ENCODE measurements at places on chromosomes 12 and 14.

DNA sequence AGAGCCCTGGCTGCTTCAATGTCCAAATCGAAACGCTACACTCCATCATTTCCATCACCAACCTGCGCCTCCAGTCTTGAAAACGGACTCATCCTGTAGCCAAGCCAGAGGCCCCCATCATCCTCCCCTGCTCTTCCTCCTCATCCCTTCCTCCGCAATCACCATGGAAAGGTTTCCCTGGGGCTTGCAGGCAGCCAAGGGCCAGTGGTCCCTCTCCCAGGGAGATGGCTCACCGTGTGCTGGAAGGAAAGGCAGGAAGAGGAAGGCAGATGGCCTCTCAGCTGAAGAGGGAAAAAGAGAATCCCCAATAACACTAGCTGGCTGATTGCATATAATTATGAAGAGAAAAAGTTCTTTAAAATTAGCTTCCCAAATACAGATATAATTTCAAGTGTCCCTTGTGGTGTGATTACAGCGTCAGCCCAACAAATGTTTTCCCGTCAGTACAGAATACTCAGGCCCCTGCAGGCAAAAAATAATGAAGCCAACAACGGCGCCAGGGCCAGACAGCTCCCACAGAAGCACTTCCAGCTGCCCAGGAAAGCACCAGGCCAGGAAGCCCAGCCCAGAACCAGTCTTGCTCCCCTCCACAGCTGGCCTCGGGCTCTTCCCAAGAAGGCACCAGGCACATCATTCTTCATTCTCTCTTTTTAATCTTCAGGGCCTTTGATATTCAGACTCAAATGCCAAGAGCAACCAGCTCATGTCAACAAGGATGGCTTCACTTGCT is 24.7 kb downstream of the ITPK1 start:
- peak; percentile 41 for DNase-seq

- DNase-seq = no peak
Measured at GRCh38 chr14:64915029-64915424, 772 bp downstream of the CHURC1 start.

- DNase-seq = no peak
Measured at GRCh38 chr14:104009297-104009696, 67.0 kb upstream of the RD3L start.

DNA sequence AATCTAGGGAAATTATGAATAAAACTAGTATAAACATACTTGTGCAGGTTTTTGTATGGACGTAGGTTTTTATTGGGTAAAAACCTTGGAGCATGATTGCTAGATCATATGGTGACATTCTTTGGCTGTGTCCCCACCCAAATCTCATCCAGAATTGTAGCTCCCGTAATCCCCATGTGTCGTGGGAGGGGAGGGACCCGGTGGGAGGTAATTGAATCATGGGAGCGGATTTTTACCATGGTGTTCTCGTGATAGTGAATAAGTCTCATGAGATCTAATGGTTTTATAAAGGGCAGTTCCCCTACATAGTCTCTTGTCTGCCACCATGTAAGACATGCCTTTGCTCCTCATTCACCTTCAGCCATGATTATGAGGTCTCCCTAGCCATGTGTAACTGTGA is 120.9 kb downstream of the FOXA1 start:
- DNase-seq = no peak

GRCh38 chr12:5262885-5263284 is 169.0 kb upstream of the NTF3 start:
- no peak for DNase-seq

DNA sequence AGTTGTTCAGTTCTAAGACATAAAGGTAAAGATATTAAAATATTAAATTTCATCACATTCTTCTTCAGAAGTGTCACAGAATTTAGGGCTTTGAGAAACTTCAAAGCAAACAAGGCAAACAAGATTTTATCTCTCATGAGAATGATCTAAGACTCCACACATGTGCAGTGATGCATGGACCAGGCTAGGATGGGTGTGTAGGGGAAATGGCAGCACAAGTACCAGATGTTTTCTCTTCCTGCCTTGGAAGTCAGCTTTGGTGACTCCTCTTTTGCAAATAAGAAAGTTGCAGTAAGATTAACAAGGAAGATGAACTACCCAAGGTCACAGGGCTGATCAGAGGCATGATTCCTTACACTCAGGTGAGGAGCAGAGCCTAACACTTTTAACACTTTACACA is 163.8 kb upstream of the LMNTD1 start:
- DNase-seq = no peak

DNA sequence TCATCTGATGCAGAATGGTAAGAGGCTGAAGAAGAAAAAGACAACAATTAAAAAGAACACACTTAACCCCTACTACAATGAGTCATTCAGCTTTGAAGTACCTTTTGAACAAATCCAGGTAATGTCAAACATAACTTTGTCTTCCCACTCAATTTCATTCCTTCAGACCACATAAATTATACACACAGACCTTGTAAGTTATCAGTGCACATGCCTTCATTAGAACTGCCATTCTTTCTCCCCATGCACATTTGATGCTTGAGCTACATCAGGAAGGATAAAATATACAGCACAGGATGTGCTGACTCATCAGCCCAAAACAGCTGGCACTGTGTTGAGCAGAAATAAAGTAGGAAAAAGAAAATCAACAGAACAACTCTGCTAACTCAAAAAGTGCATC is 246.7 kb downstream of the PAWR start:
- no peak for DNase-seq

GRCh38 chr14:66311058-66311457 is 175.1 kb upstream of the CCDC196 start:
- no peak for DNase-seq

GRCh38 chr14:94868772-94869072 is 98.8 kb upstream of the GSC start:
- no peak for DNase-seq

DNA sequence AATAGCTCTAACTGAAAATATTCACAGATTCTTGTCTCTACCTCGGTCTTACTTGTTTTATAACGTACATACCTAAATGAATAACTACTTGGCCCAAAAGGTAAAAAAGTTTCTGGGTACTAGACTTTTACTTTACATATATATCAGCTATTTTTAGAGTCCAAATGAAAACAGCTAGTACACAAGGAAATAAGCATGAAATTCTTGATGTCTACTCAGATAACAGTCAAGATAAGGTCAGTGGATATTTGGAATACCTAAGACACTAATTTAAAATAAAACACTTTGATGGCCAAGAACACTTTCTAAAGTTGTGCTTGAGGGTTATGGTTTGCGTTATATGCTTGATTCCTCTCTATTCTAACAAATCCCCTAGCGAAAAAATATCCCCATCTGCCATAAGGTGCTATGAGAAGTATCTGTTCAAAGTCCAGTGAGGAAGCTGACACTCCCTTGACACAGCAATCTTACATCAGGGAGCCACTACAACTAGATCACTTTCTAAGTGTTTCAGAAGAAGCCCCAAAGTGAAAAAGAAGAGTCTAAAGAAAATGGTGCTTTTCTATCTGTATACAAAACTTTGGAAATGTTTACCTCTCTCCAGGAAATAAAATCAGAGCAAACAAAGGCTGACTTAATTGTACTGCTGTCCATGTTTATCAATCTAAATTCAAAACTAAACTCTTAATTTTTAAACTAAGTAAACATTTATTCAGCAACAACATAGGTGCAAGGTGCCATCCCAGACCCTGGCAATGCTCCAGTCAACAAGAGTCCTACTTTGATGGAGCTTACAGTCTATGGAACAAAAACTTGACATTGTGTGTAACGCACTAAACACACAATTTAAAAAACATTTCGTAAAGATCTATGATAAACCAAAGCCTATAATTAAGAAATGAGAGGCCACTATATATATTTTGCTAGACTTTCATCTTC is 11.7 kb downstream of the PTPN21 start:
- DNase-seq = no peak

DNA sequence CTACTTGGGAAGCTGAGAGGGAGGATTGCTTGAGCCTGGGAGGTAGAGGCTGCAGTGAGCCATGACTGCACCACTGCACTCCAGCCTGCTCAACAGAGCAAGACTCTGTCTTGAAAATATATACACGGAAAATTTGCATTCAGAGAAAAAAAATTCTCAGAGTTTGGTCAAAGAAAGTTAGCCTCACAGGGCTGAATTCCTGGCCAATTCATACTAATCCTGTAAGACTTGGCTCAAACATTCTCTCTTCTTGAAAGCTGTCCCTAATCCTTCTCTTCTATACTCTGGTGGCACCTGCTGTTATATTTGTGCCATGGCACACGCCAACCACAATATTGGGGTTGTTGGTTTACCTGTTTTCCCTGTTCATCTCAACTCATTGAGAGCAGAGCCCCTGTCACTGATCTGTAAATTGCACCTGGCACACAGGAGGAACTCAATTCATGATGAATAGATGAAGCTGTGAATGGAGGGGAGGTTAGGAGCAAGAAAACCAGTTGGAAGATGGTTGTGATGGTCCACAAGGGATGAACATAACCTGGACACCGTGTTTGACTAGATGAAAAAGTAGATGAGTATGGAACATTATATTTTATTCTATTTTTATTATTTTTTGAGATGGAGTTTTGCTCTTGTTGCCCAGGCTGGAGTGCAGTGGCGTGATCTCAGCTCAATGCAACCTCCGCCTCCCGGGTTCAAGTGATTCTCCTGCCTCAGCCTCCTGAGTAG is 36.8 kb upstream of the SPTSSA start:
- no peak for DNase-seq

DNA sequence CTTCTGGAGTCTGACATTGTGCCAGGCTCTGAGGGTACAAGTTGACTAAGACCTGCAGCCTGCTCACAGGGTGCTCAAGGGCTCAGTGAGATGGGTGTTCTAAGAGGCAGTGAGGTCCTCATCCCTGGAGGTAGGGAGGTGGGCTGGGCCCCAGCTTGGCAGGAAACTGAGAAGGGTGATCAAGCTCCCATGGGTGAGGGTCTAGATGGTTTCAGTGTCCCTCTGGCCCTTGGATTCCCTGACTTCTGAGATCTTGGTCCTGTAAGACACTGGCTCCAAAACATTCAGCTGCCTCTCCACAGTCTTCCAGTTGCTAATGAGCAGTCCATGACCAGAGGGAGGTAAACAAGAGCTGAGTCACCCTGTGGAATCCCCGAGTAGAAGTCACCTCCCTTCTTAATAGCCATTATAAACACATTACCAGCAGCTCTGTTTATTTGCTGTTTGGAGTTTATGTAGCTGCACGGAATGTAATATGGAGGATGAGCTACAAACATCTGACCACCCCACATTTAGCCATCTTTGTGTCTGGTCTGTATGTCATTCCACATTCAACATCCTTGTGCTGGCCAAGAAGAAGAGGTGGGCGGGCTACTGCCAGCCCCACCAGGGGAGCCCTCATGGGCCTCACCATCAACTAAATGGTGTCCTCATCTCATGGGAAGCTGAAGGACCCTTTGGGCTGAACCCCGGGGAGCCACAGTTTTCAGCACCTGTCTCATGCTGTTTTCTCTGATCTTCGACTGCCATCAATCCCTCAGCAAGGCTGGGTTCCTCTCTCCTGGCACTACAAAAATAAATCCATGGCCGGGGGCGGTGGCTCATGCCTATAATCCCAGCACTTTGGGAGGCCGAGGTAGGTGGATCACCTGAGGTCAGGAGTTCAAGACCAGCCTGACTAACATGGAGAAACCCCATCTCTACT is 37.2 kb upstream of the BDKRB2 start:
- no peak for DNase-seq

- no peak for DNase-seq
Measured at GRCh38 chr12:7959701-7960121, 23.7 kb upstream of the SLC2A3 start.

DNA sequence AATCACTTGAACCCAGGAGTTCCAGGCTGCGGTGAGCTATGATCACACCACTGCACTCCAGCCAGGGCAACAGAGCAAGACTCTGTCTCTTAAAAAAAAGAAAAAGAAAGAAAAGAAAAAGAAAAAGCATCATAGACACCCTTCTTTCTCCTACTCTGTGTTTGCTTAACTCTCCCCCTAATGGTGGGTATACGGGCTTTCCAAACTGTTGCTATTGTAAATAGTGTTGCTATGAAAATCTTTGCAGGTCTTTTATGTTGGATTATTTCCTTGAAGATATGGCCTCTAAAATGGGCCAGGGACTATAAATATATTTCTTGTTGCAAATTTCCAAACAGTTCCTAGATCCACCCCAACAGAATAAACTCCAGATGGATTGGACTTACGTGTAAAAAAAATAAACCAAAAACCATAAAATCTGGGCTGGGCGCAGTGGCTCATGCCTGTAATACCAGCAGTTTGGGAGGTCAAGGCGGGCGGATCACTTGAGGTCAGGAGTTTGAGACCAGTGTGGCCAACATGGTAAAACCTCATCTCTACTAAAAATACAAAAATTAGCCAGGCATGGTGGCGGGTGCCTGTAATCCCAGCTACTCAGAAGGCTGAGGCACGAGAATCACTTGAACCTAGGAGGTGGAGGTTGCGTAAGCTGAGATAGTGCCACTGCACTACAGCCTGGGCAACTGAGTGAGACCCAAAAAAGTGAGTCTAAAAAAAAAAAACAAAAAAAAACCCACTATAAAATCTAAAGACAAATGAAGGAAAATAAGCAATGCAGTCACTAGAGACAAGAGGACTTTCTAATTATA is 25.9 kb downstream of the NFKBIA start:
- no peak for DNase-seq

- no peak for DNase-seq
Measured at GRCh38 chr12:113333877-113334785, 778 bp downstream of the SLC8B1 start.

DNA sequence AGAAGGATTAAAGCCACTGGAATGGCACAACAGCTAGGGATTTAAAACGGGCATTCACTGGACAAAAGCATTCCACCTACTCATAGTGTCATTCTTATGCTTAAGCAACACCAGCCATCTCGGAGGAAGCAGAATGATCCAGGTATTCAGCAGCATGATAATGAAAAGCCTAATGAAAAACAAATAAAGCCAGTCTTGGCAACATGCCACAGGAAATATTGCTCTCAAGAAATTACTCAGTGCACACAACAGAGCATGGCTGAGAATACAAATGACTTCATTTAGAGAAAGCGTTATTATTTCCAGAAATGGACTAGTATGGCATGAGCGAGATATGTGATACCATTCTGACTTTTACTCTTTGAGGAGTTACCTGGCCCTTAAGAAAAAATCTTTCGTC is 442.2 kb downstream of the APAF1 start:
- DNase-seq = peak; percentile 55

DNA sequence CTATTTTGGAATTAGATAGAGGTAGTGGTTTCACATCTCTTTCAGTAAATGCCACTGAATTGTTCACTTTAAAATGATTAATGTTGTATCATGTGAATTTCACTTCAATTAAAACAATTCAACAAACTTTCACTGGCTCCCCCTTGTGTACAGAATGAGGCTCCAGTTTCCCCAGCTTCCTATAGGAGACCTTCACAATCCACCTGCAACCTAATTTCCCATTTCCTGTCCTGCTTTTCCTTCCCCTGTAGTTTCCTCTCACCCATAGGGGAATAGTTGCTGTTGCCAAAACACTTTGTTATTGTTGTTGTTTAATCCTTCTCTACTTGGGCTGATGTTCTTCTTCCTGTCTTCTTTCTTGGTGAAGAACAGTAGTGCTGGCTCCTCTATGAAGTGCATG is 59.8 kb downstream of the NPAS3 start:
- DNase-seq = no peak

GRCh38 chr12:50221228-50222008 is 54.2 kb upstream of the CERS5 start:
- DNase-seq = peak; percentile 13
